Myocyte (in vitro differentiated cells): ENCODE measurements at places on chromosomes 5 and 9.

DNA sequence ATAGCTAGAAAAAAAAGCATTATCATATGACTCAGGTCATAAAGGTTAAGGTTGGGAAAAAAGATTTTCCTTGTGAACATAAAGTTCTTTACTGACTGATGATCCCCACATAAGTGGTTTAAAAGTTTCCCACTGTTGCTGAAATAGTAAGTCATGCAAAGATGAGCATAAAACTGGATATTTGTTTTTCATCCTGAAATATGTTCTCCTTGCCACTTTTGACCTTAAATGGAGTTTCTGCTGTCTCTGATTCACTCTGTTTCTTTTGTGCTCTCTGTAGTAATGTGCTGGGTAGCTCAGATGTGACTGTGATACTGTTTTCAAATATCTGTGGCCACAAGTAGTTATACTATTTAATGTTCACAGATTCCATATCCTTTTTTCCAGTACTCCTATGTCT lies 162.5 kb upstream of the GAS1 start:
- DNase-seq = peak; percentile 64

DNA sequence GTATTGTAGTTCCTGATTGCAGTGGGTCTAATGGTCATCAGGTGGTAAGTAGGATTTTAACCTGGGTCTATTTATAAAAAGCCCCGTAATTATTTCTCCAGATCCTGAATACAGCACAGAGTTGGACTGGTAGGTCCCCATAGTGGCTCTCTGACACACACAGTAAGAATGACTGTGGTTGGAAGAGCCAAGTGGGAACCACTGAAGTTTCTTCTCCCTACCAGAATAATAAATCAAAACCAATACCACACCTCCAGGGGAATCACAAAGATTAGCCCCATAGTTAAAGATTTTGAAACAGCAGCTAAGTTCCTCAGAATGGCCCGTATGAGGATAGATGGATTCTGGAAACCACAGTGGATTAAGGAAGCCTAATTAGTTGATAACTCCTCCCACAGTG lies 68.4 kb upstream of the ZFR start:
- DNase-seq = peak; percentile 63

- no peak for DNase-seq
Observed at GRCh38 chr5:80008995-80009765, 18.1 kb upstream of the MTX3 start.

GRCh38 chr5:135150767-135151166 lies 116.7 kb upstream of the PITX1 start:
- DNase-seq = no peak

- DNase-seq = no peak
Observed at GRCh38 chr9:34995670-34996060, 6.1 kb downstream of the DNAJB5 start.

- DNase-seq = peak; percentile 59
Observed at GRCh38 chr9:35920051-35920620, 10.8 kb downstream of the SPAAR start.
